Cortex of kidney (tissue), 1 donor: ENCODE measurements at places on chromosomes 12 and 14.

DNA sequence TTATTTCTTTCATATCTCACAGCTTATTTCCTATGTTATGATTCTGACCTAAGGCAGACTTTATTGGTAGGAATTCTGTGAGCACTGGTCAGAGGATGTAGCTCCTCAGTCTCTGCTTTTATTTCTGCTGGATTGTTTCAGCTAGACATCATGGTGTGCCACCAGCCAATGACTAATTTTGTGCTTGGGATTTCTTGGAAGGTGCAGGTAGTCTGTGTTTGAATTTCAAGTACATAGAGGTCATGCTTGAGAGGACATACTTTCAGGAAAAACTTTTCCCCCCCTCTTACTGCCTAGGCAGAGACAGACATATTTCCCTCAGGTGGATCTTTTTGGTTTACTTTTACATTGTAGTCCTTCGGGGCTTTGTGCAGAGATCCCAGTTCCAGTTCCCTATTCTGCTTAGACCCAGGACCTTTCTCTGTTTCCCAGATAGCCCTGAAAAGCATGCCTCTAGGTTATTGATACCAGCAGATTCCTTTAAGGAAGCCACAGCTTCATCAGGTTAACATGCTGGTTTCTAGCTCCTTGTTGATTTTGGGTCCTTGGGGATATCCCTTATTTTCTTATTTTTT lies 28.6 kb downstream of the BRMS1L start:
- DNase-seq: no peak

DNA sequence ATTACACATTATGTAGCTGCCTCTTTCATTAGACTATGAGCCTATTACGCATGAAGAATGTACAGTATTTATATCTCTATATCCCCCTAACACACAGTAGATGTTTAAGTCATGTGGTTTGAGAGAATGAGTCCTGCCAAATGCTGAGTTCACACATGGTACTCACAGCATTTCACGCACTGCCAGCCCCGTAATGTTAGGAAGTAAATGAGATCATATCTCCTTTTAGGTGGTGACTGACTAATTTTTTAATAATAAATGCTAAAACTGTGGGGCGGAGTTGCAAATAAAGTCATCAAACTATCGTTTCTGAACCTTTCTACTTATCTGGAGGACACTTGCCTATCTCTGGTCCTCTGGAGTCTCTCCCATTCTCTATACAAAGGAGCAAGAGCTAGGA lies 343.8 kb downstream of the ADAMTS20 start:
- DNase-seq: no peak

DNA sequence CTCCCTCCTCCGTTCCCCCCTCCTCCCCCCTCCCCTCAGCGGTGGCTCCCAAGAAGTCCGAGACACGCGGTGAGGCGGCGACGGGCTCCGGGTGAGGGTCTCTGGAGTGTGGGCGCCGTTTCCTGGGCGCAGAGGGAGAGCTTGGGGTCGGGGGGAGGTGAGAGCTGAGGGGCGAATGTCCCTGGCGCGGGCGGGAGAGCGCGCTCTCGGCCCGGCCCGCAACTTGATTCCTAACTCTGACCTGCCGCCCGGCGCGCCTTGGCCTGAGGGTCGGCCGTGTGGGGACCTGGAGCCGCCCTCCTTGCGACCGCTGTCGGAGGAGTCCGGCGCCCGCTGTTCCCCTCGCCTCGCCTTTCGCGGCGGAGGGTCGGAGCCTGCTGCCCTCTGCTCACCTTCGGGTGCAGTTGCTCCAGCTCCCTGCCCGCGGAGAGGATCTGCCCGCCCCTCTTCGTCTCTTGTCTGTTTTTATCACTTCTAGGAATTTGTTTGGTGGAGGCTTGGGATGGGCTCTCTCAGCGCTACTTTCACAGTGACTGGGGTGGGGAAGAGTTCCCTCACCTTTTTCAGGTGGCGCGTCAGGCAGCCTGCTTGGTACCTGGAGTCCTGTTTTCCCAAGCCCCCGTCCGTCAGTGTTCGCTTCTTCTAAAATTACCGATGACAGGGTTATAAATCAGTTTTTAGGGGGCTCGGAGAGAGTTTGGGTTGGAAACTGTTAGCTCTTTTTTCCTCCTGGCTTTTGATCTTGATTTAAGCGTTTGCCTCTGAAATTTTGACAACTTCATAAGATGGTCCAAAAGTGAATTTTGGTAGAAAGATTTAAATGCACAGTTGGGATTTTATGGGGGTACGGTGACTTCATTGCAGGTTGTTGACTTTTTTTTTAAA lies 495 bp downstream of the ADIPOR2 start:
- DNase-seq: no peak

- no peak for DNase-seq
Observed at GRCh38 chr12:67526129-67526528, 122.4 kb upstream of the DYRK2 start.

DNA sequence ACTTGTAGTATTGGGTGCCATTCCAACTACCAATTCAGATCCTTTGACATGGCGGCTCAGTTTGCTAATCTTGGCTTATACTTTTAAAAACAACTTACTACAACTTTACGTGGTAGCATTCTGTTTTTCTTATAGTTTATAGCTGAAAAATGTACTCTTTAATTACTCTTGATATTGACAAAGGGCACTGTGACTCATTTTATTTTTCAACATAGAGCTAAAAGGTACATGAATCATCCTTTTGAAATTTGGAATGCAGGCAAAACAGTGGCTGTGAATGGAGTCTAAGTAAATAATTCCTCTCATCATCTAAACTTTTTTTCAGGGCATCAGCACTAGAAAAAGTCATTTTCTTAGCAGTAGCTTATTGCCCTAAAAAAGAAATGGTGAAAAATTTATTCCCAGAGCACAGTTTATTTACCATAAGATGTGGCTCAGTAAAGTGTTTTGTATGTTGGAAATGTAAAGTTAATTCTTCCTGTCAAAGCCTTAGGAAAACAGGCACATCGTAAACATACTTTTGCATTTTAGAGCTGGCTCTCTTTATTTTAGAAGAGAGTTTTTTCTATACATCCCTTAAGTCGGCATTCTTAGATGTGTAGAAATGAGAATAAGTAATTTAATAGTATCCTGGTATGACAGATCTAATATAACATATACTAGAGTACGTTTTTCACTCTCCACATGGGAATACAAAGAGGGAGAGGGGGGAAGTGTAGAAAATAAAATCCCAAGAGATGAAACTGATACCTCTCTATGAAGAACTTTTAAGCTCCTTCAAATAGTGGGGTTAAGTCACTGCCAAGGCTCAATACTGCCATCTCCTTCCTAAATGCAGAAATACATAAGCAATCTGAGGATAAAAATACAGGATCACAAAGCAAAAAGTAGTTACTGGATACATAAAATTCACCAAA lies 55.2 kb downstream of the SLC25A21 start:
- DNase-seq: no peak

GRCh38 chr14:66046035-66046434 lies 440.1 kb upstream of the CCDC196 start:
- DNase-seq: no peak

DNA sequence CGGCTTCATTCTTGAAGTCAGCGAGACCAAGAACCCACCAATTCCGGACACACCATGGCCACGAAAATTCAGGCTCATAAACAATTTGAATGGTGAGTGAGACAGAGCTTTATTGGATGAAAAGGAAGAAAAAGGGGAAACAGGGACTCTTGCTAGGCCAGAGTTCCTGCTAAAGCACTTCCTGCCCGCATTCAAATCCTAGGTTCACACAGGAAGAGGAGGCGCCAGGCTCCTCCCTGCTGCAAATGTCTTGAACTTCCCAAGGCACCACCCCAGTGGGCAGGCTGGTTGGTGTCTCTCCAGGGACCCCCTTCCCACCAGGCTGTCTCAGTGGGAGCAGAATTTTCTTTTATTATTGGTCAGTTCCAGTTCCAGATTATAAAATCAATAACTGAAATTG lies 121.2 kb downstream of the FSCB start:
- no peak for DNase-seq

- no peak for DNase-seq
Observed at GRCh38 chr12:13340149-13340548, 143.6 kb downstream of the EMP1 start.

GRCh38 chr14:79911744-79912143 lies 299.6 kb downstream of the DIO2 start:
- DNase-seq: no peak
